NCI-H2029 treated with DMSO at 0.1 percent for 48 hours (cell line): ENCODE measurements at places on chromosomes 1 and 21.

DNA sequence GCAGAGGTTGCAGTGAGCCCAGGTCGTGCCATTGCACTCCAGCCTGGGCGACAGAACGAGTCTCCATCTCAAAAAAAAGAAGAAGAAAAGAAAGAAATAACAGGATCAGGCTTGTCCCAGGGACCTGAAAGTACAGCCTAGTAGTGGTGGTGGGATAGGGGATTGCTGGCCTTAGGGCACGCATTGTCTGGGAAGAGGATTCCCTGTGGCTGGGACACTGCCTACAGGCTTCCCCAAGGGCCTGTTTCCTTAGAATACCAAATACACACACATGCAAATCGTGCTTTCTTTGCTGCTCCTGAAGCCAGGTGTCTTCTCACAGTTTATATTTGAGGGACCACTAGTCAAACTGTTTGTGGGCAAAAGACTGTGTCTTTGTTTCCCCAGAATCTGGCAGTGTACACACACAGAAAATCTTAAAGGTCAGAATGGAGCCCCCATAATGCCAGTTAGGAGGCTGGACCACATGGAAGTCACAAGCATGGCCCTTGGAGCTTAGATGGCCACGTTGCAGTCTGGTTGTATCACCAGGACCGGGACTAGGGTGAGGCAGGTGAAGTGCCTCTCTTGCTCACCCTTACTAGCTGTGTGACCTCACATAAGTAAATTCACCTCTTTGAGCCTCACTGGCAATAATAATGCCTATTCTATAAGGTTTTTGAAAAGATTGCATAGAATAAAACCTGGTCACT, 12.7 kb upstream of the ASAP3 start:
- DNase-seq, result no peak

DNA sequence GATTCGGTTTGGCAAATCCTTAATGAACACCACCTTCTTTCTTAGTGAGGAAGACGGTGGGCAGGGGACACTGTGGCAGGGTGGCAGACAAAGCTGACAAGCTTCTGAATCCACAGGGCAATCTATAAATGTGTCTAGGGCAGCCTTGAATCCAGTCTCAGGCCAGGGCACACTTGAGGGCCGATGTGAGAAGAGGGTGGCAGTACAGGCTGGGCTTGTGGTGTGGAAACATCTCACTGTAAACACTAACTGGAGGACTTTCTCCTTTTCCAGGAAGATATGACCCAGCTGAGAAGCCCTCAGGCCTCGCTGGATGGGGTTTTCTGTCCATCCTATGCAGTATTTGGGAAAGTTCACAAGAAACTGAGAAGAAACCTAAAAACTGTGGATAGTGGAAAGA, 46.5 kb downstream of the PKP1 start:
- DNase-seq, result no peak

GRCh38 chr1:114353262-114353661, 157.7 kb downstream of the TRIM33 start:
- peak; percentile 47 for DNase-seq

GRCh38 chr1:54358503-54359168, 47.6 kb downstream of the SSBP3 start:
- no peak for DNase-seq

- DNase-seq, result no peak
Measured at GRCh38 chr1:246338098-246338497, 169.0 kb downstream of the SMYD3 start.

GRCh38 chr21:34075760-34076660, 2.6 kb downstream of the MRPS6 start:
- no peak for DNase-seq

GRCh38 chr21:39313042-39313570, 326 bp downstream of the BRWD1 start:
- DNase-seq, result no peak

- peak; percentile 52 for DNase-seq
Measured at GRCh38 chr1:65341381-65341780, 32.0 kb downstream of the DNAJC6 start.

DNA sequence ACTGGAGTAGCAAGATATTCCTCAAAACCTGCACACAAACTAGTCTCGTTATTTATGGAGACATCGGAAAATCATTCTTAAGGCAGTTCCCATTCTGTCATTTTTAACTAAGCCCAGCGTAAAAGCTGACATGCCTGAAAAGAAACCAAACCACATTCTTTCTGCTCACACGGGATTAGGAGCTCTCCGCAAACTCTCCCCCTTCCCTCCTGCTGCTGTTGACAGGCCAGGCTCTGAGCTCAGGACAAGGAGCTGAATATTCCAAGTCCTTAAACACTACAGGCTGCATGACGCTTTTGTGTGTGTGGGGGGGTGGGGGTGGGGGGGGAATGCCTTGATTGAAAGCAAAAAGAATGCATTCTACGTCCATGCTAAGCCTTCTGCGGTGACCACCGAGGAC, 5.2 kb downstream of the OLIG1 start:
- no peak for DNase-seq

- peak; percentile 94 for DNase-seq
Measured at GRCh38 chr1:42035205-42035829, 116.6 kb upstream of the HIVEP3 start.

- DNase-seq, result no peak
Measured at GRCh38 chr21:36584980-36585940, 105.3 kb upstream of the CLDN14 start.

- DNase-seq, result no peak
Measured at GRCh38 chr1:167120899-167121298, 27.0 kb downstream of the STYXL2 start.

DNA sequence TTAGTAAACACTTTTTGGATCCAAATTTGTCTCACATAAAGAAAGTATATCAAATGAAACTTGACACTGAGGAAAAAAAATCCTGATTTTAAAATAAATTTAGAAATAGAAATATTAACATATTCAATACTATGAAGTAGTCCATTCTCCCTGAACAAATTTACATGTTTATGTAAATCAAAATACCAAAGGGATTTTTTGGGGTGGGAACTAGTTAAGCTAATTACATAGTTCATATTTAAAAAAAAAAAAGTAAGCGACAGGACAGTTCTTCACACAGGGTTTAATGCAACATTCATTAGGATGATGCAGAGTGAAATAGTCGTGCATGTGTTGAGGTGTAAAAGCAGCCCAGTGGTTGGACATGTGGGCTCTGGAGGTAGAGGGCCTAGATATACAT, 433.5 kb upstream of the B3GALT2 start:
- no peak for DNase-seq

- no peak for DNase-seq
Measured at GRCh38 chr21:37395961-37396360, 29.4 kb downstream of the DYRK1A start.

DNA sequence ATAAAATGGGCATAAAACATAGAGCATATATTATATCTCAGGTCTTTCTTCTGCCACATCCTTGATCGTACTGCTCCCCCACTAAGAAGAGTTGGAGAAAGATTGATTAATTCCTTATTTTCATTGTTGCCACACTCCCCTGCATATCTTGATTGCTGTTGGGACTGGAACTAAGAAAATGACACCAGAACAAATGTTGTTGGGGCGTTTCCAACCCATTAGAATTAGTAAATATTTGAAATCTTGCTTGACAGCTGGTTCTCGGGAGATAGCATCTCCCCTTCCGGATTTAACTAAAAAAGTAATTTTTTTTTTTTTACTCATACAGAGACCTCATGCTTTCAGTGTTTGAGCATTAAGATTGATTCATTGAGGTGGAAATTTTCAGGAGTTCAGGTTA, 493.0 kb upstream of the PLXNA2 start:
- DNase-seq, result no peak

DNA sequence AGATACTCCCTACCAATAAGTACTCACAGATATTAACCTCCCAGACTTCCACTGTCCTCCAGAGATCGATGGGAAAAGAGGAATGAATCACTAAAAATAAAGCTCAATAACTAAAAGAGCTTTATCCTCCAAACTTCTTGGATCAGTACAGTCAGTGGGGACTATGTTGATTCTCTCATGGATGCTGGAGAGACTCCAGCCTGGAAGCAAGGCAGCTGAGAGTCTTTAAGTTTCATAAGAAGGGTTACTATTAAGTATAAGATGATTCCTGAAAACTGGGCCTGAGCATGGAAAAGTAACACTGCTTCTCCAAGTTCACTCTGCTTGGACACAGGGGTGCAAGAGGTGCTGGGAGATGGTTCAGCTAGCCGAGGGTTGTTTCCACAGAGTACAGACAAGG, 6.2 kb upstream of the DDR2 start:
- no peak for DNase-seq

- DNase-seq, result no peak
Measured at GRCh38 chr1:81682490-81682889, 118.2 kb upstream of the ADGRL2 start.

- no peak for DNase-seq
Measured at GRCh38 chr1:230303069-230303468, 123.1 kb downstream of the PGBD5 start.

- DNase-seq, result peak; percentile 75
Measured at GRCh38 chr1:74010206-74010605, 187.8 kb downstream of the LRRIQ3 start.

GRCh38 chr1:62175568-62176179, 19.0 kb upstream of the L1TD1 start:
- peak; percentile 69 for DNase-seq

- no peak for DNase-seq
Measured at GRCh38 chr1:214895011-214895600, 187.4 kb upstream of the KCNK2 start.

DNA sequence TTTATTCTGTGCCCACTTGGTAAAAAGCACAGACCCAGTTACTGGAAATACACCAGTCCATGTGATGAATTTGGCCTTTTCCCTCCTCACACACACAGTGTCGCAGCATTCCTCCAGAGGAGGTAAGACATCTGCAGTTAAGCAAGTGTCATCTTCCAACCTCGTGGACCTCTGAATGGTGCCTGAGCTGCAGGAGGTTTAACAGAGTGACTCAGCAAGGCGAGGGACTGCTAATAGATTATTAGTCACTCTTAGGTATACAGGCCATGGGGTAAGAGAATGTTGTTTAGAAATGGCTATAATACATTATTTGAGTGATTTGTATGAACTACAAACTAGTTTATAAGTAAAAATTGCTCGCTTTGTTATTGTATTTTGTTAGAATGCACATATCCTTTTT, 8.6 kb upstream of the LRRC8B start:
- no peak for DNase-seq

DNA sequence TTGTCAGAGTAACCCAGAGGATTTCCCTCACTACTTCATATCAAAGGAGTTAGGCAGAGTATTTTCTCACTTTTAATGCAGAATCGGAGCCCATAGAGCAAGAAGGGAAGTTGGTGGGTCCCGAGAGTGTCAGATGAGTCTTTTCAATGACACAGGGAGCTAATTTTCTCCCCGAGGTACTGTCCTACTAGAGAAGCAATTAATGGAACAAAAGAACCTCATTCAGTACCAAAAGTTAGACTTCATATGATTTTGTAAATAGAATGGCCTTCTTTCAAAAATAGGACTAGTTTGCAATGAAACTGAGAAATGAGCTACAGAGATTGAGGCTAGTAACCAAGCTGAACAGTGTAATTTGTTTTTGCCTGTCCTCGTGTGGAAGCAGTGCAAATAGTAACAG, 3.9 kb downstream of the NCAM2 start:
- DNase-seq, result no peak

GRCh38 chr1:107690491-107690890, 274.5 kb downstream of the VAV3 start:
- DNase-seq, result no peak

DNA sequence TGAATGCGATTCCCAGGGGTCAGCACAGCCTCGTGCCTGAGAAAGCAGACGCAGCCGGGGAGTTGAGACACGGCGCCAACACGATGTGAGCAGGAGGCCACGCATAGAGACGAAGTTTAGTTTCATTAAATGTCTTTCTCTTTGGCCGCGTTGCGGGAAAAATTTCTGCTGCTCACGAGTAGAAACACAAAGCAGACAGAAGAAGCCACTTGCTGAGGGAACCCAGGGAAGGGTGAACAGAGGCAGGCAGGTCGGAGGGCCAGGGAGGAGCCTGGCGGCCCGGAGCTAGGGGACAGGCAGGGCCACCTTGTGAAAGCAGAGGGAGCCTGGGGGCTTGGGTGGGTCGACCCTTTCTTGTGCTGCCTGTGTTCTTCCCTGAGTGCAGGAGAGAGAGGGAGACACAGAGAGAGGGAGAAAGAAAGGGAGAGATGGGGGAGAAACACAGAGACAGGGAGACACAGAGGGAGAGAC, 33.2 kb downstream of the POFUT2 start:
- DNase-seq, result no peak

- DNase-seq, result no peak
Measured at GRCh38 chr1:68216089-68216772, 16.1 kb downstream of the WLS start.

DNA sequence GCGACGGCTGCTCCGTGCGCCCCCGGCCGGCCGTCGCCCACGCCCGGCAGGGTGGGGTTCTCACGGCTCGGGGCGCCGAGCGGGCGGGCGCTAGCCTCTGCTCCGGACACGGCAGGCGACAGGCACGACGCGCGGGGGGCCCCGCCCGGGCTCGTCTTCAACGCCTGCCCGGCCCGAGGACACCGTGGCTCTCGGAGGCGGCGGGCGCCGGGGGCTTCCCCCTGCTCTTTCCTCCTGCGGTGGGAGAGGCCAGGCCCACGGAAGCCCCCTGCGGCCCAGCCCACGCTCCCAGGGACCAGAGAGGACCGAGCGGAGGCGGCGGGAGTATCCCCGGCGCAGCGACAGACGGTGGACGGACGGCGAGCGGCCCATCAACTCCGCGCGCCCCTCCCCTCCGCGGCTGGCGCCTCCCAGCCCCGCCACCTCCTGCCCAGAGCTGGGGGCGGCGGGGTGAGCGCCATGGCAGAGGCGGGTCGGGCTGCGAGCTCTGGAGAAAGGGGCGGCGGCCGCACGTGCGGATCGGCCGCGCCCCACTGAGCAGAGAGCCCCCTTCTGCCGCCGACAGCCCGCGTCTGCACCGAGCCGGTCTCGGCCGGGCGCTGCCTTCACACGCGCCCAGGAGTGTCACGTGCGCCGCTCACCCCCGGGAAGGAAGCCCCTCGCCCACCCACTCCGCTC, at the start of the genes SHE and TDRD10:
Gene SHE (minus strand): TSS at position 347 of the 678 bp plus-strand sequence. CDS start 386 bp downstream, outside the sequence.
Gene TDRD10 (plus strand): TSS at position 154 of the 678 bp plus-strand sequence. CDS start 4,685 bp downstream, outside the sequence.
- no peak for DNase-seq

GRCh38 chr1:85417876-85418275, 47.1 kb downstream of the DDAH1 start:
- no peak for DNase-seq

GRCh38 chr1:235270625-235271024, 57.4 kb downstream of the ARID4B start:
- peak; percentile 40 for DNase-seq

DNA sequence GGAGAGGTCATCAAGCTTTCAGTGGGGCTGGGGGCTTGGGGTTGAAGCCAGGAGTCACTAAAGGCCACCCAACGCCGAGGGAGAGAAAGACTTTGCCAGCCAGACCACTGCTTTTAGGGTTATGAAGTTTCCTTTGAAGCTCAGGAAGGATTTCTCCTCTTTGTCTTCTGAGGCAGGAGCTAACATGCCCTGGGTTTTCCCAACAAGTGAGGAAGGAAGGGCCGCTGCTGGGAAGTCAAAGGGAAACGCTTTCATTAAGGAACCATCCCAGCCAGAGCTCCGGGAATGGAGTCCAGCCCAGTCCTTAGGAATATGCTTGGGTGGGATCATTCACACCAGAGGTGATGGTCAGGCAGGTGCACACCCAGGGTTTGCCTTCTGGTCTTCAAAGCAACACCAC, 436.9 kb downstream of the PRDM2 start:
- DNase-seq, result no peak

- DNase-seq, result no peak
Measured at GRCh38 chr1:88878731-88879130, 12.6 kb downstream of the GTF2B start.
